ENCODE measurements at places on chromosomes 3 and 15.

GRCh38 chr15:33756961-33757360 lies 211.3 kb upstream of the CHRM5 start:
- DNase-seq, result no peak

GRCh38 chr3:171585039-171585438 lies 124.8 kb upstream of the TNIK start:
- no peak for DNase-seq

GRCh38 chr3:117885011-117885441 lies 1149.6 kb downstream of the IGSF11 start:
- no peak for DNase-seq

GRCh38 chr3:11547498-11547897 lies 96.2 kb downstream of the VGLL4 start:
- DNase-seq, result no peak

- peak; percentile 87 for DNase-seq
Measured at GRCh38 chr3:49671291-49672288, 2.6 kb upstream of the APEH start.

All from hematopoietic multipotent progenitor cell treated with erythropoietin and hydrocortisone succinate and interleukin-3 and kit ligand, for 17 days (in vitro differentiated cells).